Stimulated activated CD4-positive, alpha-beta T cell treated with anti-CD3 and anti-CD28 coated beads, Interleukin-1b, Interleukin-23, amount 100 ng/mL, for 1 hour (primary cell): ENCODE measurements at places on chromosomes 1 and 21.

DNA sequence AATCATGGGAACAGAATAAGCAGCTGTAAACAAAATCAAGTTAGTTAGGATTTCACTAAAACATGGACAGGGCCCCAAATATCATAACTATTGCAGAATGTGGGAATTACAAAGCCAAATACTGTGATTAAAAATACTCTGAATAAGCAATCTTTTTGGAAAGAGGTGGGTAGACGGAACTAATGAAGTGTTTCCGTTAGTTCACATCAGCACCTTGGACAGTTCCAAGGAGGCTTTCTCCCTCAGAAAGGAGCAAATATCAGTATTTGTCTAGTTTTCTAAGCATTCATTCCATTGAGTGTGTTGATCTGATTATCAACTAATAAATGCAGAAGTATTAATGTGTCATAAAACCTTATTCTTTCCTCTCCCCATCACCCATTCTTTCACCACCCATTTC lies 97.4 kb downstream of the FAM78B start:
- DNase-seq, result no peak

GRCh38 chr1:17520041-17520440 lies 19.5 kb upstream of the ARHGEF10L start:
- DNase-seq, result no peak

DNA sequence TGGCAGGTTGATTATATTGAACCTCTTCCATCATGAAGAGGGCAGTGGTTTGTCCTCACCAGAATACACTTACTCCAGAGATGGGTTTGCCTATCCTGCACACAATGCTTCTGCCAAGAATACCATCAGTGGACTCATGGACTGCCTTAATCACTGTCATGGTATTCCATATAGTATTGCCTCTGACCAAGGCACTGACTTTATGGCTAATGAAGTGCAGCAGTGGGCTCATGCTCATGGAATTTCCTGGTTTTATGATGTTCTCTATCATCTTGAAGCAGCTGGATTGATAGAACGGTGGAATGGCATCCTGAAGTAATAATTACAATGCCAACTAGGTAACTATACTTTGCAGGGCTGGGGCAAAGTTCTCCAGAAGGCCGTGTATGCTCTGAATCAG lies 16.6 kb upstream of the GBP6 start:
- DNase-seq, result no peak

DNA sequence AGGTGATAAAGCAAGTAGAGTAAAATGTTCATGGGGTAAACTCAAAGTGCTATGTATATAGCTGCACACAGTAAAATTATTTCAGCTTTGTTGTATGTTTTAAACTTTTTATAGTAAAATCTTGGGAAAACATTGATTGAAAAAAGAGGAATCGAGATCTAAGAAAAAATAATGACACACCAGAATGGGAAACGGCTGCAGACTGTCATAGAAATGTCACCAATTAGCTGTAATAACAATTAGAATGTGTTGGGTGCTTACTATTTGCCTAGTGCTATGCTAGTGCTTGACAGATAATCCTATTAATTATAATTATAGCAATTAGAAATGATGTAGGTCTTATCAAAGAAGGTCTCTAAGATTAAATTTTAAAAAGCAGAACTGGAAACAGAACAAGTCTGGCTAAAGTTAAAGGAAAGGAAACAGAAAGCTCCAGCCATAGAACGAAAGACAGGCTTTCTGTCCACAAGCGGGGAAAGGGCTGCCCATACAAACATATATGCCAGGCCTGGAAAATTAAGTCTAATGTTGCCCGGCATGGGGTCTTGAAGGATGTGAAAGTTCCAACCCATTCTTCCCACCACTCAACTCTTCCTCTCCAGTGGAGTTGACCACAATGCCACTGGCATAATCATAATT lies 5.0 kb downstream of the PCNX2 start:
- DNase-seq, result no peak

DNA sequence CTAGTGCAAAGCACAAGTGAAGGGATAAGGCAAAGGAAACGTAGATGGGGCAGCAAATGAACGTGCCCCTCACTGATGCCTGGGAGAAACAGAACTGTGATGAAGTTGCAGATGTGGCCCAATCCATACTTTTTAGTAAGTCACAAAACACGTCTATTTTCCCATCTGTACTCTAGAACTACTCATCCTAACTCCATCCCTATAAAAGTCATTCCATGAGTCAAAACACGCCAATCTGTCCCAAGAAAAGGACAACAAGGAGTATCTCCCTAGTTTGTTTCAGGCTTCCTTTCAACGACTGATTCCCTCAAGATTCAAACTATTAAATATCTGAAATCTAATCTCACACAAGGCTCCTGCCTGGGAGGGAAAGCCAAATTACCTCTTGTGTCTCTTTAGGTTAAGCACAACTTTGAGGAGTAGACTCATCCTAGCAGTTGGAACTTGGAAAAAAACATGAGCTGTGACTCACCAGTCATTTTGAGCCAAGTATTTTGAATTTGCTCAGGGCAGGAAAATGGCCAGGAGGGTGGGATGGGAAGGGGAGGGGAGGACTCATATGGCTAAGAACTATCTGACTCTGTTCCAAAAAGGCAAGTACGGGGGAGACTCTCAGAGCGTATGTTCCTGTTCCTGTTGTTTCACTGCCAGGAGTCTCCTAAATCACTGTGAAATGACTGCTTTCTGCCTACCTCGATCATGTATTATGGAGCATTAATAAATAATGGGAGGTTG lies 214.5 kb upstream of the CAMK1G start:
- DNase-seq, result no peak

- no peak for DNase-seq
Observed at GRCh38 chr21:30437010-30437565, 3.0 kb upstream of the KRTAP15-1 start.
